Left forelimb (tissue), 1 donor: ENCODE measurements at places on chromosomes 6 and 20.

- no peak for DNase-seq
Measured at GRCh38 chr20:34220561-34220960, 20.7 kb upstream of the ASIP start.

GRCh38 chr6:33836806-33837469 is 33.1 kb upstream of the MLN start:
- DNase-seq: no peak

DNA sequence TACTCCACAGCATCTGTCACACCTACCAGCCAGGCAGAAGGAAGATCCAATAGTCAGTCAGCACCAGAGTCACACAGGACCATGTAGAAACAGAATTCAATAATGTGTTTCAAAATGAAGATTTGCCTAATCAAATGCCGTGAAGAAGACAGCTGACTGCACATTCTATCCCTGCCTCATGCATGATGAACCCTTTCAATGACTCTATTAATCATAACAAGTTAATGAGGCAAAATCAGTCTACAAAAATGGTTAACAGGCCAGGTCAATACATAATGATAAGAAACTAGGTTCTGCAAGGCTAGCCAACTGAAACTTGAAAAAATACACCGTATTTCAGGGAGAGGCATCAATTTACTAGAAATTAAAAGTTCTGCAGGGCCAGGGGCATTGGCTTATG is 6.7 kb upstream of the PNRC1 start:
- no peak for DNase-seq

DNA sequence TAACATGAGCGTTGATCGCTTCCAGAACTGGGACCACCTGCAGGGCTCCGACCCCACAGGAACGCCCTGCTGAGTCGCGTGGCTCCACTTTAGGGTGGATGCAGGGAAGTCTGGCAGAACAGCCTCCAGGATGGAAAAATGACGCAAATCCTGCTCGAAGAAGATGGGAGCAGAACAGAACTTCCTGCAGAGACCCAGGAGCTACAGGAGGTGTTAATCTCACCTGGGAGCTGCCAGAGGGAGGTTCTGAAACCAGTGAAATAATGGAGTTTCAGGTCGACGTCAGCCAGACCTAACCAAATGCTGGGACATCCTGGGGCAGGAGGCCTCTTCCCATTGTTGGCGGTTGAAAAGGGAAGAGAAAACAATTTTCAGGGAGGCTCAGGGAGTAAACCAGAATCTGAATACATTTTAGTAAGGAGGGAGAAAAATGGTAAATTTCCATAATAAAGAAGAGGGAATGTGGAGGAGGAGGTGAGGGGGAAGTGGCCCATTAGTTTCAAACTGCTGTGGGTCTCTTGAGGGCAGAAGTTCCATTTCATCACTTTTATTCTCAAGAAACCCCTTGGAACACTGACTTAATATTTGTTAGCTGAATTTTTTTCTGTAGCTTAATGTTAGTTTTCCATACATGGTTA is 558.4 kb upstream of the CDH4 start:
- no peak for DNase-seq

GRCh38 chr6:134731615-134732014 is 218.3 kb downstream of the ALDH8A1 start:
- DNase-seq: no peak

DNA sequence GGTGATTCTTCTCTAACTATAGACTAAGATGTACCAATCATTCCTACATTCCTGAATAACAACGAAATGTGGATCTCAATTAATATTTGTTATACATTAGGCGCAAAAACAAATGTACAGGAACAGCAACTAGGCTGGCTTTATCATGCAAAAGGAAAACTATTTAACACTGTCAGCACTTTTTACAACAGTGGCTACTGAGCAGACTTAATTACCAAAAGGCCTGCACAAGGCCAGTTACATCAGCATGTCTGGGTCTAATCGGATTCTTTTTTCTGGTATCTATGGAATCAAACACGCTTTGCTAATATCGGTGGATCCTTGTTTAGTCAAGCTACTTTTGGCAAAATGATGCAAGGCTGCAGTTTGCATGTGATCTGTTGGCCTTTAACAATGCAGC is 176.5 kb downstream of the UBE3D start:
- no peak for DNase-seq

DNA sequence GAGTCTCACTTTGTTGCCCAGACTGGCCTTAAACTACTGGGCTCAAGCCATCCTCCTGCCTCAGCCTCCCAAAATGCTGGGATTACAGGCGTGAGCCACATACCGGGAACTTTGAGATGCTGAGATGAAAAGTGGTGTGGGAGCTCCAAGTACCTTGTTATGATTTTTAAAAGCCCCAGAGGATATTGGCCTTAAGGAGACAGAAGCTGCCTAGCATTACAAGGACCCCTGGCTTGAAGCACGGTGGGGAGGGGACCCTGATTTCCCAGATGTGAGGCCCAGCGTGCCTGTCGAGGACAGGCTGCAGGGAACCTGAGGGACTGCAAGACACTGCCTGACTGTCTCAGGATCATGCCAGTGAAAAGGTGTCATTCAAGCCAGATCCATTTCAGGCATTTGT is 75.3 kb upstream of the TIAM2 start:
- no peak for DNase-seq

DNA sequence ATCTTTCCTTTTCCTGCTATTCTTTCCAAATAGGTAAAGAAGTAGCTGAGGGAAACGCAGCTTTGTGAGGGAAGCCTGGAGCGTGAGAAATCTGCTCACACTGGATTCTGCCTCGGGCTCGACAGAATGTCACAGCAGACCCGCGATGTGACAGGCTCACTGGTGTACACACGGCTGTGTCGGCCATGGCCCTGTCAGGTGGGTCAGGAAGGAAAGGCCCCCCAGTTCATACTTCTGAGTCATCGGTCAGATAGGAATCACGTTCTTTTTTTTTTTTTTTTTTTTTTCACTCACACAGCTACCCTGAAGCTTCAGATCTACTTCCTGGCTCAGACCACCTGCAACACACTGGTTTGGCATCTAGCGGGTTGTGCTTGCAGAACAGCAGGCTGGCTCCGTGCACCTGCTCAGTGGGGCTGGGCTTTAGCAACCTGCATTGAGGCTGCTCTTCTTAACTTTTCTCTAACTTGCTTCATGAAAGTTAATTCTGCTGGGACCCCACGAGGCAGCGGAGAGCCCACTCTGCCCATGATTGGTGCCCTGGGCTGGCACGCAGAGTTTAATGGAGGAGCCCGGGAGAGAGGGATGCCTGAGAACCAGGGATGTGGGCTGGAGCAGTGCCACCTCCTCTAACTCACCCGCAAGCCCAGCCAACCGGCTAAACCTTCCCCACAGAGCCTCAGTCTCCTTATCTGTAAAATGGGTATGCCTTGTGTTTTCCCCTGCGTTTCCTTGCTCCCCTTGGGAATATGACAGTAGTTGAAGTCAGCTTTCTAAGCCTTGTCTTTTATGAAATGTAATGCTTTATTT is 61.5 kb upstream of the FNDC1 start:
- DNase-seq: no peak

GRCh38 chr20:46545077-46545826 is 5.2 kb downstream of the OCSTAMP start:
- no peak for DNase-seq

DNA sequence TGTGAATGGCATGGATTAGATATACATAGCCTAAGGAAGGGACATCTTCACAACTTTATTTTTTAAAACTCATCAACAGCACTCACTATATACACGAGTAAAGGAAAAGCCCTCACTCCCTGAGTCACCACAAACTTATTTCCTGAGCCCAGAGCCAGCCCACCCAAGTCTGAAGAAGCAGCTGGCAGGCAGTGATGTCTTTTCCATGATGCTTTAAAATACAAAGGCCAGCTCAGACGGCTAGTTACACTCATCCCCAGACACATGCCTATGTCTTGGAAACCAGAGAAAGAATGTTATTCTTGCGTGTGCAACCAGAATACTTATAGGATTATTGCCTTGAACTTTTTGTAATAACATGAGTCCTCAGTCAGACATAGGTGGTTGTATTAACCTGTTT is 114.4 kb downstream of the ADGRG6 start:
- DNase-seq: no peak

- DNase-seq: no peak
Measured at GRCh38 chr6:142794424-142794823, 150.6 kb downstream of the HIVEP2 start.

DNA sequence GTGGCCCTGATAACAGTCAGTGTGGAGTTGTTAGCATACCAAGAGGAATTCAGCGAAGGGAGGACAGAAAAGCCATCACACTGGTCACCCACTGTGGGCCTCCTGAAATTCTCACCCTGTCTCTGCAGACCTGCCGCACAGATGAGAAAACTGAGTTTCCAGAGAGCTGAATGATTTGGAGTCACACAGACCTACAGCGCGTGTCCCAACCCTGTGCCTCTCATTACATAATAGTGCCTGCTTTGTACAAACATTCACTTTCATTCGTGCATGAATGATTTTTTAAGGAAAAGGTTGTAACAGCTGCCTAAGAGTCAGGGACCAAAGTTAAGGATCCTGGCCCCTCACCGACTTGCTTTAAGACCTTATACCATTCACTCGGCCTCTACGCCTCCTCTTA is 62.7 kb downstream of the THBS2 start:
- DNase-seq: no peak

GRCh38 chr20:11777387-11778205 is 140.1 kb upstream of the BTBD3 start:
- no peak for DNase-seq

DNA sequence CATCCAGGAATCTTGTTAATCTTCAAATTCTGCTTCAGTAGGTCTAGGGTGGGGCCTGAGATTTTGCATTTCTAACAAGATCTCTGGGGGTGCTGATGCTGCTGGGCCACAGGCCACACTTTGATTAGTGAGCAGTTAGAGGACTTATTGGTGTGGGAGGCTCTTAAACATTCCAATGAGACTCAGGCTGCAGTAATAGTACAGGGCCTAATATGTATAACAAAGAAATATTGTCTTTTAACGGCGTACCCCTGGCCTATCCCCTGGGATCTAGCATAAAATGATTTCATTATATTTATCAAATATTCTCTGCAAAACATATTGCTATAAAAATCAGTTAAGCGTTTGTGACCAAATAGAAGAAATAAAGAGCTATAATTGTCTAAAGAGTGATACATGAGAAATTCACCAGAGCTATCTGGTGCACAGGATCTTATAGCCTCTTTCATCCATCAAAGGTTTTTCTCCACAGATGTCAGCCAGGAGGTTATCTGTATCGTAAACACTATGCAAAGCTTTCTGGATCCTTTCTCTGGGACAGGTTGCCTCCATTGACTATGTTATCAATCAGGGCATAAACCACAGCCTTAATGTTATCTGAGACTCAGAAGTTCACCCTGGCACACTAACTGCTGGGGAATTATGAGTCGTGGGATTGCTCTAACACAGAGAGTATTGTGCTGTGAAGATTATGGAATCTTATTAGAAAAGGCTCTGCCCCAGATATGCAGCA is 488.5 kb upstream of the MAP3K7 start:
- no peak for DNase-seq

DNA sequence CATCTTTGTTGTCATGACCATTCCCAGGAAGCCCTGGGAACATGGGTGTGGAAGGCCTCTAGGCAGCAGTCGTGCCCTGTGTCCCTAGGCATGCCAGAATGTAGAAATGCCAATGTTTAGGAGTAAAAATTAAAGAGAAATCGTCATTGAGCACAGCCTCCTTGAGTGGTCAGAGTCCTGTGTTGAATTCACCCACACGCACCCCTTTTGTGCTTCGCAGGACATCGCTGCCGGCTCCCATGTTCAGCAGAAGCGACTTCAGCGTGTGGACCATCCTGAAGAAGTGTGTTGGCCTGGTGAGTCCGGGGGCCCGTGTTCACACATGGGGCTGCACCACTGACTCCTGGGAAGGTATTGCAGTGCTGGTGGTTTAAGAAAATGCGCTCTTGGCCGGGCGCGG is 25.1 kb downstream of the OSBPL2 start:
- no peak for DNase-seq

DNA sequence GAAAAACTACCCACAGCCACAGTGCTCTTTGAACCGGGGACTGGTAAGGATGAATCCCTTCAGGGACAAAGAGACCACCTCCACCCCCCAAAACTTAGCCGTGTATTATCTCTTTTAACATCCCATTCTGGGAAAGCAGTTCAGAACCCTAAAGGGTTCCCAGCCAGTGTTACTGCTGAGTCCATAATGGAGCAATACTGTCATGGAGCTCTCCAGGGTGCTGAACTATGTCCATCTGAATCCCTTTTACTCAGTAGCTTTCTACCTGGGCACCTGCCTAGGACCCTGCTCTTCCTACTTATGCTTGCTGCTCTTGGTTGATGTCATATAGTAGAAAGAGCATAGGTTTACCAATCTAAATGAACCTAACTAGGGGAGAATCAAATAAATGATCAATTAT is 22.3 kb upstream of the SAYSD1 start:
- no peak for DNase-seq

GRCh38 chr6:106056746-106057390 is 29.3 kb upstream of the PRDM1 start:
- no peak for DNase-seq

DNA sequence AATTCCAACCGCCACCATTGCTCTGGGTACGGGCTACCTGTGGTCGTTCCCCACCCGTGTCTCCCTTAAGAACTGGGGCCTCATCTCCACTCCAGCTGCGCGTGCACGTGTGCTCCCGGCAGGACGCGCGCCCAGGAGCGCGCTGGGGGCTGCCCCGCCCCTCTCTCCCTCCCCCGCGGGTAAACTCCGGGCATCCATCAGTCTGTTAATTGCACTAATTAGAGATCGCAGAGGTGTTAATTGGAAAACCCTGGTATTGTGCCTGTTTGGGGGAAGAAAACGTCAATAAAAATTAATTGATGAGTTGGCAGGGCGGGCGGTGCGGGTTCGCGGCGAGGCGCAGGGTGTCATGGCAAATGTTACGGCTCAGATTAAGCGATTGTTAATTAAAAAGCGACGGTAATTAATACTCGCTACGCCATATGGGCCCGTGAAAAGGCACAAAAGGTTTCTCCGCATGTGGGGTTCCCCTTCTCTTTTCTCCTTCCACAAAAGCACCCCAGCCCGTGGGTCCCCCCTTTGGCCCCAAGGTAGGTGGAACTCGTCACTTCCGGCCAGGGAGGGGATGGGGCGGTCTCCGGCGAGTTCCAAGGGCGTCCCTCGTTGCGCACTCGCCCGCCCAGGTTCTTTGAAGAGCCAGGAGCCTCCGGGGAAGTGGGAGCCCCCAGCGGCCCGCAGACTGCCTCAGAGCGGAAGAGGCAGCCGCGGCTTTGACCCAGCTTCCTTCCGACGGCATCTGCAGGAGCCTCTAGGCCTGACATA is 14.4 kb downstream of the FOXP4 start:
- no peak for DNase-seq
